ENCODE measurements at places on chromosomes 5 and 9.

- DNase-seq = no peak
These were observed 1013.3 kb upstream of the DMAC1 start for GRCh38 chr9:8812888-8813287.

- no peak for DNase-seq
These were observed 18.9 kb downstream of the TRIP13 start for GRCh38 chr5:911601-912000.

DNA sequence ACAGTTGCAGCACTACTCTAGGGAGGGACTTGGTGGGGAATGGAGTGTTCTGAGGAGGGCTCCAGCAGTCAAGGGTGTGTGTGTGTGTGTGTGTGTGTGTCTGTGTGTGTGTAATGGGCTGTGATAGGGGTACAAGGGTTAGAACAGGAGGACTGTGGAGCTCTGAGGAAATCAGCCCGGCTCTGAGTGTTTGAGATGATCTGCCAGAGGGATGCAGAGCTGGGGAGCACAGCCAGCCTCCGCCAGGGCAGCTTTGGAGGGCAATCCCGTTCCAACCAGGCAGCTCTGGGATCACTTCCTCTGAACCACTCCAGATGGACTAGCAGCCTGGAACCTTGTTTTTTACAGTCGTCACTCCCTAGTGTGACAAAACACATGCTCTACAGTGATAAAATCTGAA, 3.0 kb upstream of the SLC6A7 start:
- no peak for DNase-seq

DNA sequence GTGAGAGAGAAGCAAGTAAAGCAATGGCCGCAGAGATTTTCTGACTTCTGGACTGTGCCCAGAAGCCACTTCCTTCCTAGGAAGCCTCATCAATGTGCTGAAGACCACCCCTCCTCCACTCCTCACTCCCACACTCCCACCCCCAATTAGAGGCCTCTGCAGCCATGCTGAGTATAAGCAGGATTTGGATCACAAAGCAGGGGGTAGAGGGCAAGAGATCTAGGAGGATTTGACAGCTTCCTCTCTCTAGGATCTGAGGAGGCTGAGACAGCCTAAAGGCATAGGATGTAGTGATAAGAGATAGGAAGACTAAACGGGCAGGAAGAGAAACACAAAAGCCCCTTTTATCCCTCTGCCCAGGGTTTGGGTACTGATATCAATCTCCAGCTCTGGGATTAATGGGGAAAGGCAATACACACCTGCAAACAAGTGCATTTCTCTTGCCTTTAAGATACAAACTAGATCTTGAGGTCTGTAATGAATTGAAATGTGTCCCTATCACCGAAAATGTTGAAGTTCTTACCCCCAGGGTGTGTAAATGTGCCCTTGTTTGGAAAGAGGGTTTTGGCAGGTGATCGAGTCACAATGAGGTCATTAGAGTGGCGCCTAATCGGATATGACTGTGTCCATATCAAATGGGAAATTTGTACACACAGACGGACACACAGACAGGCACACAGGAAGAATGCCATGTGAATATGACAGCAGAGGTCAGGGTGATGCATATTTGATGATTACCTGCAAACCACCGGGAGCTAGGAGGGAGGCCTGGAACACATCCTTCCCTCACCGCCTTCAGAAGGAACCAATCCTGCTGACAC, 28.5 kb downstream of the KCNV2 start:
- no peak for DNase-seq

GRCh38 chr9:135989722-135990467, 28.7 kb upstream of the UBAC1 start:
- DNase-seq = no peak
